ENCODE measurements at places on chromosomes 1 and 21.

DNA sequence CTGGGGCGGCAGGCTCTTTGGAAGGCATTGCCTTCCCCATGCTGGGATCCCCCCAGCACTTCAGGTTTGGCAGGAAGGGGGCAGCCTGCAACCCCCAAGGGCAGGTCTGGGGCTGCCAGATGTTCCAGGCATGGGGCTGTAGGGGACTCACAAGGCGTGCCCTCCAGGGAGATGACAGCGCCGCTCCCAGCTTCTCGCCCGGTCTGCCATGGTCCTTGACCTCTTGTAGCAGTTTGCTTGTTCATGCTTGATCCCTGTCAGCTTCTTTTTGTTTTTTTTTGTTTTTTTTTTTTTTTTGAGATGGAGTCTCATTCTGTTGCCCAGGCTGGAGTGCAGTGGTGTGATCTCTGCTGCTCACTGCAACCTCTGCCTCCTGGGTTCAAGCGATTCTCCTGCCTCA, 21.6 kb upstream of the TARDBP start:
- no peak for DNase-seq

DNA sequence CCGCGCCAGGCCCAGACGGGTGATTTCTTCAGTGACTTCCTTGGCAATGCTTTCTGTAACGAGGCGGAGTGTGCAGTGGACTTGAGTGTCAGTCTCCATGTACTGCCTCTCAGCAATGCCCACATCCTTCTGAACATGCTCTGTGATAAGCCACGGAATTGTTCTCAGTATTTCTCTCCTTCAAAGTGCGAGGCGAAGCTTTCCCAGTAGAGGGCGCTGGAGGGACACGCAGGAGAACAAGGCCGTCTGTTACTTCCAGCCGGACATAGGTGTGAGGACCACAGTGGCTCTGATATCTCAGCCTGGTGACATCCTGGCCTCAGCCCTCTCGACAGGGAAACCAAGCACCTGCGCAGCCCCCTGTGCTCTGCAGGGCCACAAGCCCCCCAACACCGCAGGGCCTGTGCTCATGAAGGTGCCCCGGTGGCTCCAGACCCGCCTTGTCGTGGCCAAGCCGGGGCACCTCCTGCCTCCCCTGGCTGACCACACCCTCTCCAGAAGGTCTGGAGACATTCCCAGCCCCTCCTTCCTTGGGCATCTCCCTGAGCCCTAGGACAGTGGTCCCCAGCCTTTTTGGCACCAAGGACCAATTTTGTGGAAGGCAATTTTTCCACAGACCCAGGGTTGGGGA, 46.1 kb upstream of the BACE2 start:
- DNase-seq, result no peak

DNA sequence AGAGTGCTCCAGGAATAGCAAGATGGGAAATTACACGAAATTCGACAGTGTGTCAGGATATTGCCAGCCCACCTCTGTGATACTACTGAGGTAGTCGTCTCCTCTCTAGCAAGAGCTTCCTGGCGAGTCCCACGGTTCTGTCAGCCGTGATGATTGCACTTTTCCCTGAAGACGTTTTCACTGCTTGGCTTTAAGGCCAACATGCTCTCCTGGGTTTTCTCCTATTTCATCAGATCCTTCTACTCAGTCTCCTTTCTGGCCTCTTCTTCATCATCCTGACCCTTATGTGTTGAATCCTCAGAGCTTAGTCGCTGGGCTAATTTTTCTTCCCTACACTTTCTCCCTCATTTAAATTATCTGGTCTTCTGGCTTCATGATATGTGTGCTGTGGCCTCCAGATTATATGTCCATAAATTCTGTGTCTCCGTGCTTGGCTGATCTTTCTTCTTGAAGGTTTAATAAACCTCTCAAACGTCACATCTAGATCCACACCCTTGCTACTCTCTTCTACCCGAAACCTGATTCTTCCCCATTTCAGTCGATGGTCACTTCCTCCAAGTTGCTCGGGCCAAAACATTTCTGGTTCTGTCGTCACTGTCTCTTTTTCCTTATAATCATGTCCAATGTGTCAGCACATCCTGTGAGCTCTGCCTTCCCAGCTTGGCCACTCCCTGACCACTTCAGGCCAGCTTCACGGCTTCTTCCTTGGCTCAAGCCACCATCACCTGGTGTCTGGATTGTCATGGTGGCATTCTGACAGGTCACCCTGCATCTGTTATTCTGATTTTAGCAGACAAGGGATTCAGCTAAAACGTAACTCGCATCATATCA, 12.2 kb downstream of the OR2B11 start:
- no peak for DNase-seq

DNA sequence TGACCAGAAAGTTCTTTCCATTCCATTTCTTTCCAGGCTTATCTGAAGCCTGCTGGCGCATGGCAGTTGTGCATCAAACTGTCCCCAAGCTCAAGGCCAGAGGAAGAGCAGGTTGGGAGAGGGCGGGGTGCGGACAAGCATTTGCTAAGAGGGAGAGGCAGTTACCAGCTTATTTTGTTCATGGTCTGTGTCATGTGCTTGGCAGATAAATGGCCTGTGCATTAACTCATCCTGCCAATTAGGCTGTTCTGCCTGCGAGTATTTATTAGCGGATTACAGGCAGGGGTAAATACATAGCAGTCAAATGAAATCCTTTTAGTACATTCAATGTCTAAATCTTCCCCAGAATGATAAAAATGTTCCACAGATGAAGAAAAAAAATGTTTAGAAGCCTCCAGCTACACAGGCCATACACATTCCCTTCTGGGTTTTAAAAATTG, 48.9 kb upstream of the B3GALNT2 start:
- no peak for DNase-seq

- no peak for DNase-seq
These were observed 40.5 kb upstream of the HMCN1 start for GRCh38 chr1:185693654-185694053.

DNA sequence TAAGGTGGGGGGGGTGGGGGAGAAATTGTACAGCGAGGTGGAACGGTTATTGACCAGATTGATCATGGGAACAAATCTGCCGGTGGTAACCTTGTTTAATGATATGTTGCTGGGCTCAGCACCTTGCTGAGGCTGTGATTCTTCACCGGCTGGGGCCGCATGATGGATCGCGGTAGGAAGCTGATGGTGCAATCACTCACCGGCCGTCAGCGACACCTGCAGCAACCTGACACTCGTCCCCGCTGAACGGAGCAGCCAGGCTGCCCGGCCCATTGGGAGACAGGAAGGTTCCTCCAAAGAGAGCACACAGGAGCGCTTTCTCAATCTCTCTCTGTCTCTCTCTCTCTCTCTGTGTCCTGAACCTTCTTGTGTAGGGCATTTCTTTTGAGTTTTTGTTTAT, 128.5 kb upstream of the RRP15 start:
- DNase-seq, result no peak

DNA sequence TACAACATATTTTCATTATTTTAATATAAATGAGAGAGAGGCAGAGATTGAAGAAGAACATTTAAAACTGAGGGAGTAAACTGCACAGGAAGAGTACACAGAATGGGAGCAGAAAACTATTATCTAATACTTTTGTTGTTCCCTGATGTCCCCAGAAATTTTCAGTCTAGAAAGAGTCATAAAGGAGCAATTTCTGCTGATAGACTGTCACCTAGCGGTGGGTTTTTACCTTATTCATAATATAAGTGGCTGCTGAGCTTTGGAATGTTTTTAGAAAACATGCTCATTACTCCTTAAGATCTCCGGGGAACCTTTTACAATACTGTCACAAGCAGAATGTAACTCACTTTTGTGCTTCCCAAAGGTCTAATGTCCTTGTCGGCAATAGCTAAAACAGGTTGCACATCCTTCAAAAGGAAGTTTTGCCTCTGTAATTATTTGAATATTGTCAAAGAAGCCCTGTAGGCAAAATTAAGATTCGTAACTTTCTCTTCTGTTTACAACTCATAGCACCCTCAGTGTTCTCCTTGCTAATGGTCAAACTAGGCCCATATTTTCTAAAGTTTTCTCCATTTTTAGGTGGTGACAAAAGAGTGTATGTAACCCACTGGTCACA, 4.9 kb upstream of the NPL start:
- DNase-seq, result no peak

GRCh38 chr1:72397786-72398185, 115.4 kb upstream of the NEGR1 start:
- DNase-seq, result no peak

DNA sequence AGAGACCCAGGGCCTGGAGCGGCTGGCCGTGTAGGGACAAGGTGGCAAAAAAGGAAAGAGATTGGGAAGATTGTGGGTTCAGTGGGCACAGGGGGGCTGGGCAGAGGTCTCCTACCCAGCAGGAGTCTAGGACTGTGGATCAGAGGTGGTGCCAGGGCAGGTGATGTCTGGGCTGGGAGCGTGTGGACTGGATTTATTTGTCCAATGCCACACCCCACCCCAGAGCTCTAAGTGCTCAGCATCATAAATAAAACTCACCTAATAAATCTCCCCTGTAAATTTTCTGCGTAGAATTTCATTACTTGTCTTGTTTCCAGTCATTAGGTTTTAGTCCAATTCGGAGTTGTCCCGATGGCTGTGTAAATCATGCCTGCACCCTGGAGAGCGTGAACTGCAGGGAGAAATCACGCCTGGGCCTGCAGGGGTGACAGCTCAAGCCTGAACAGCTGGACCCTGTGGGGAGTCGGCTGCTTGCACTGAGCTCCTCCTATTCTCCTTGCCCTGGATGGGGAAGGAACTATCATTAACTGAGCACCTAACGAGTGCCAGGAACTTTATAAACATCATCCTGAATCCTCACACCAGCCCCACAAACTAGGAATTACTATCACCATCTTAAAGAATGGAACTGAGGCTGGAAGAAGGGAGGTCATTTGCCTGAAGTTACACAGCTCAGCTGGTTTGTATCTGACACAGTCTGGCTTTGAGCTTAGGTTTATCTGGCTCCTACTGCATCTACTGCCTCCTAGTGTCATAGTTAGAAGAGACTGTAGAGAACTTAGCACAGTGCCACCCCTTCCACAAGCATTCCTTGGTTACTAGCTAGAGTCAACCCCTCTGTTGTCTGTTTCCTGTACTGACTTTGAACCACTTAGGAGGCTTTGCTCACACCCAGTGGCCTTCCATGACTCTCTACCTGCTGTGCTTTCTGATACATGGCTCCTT, 25.0 kb upstream of the POU3F1 start:
- no peak for DNase-seq

- DNase-seq, result no peak
These were observed 870.7 kb upstream of the ADGRL2 start for GRCh38 chr1:80929868-80930508.

DNA sequence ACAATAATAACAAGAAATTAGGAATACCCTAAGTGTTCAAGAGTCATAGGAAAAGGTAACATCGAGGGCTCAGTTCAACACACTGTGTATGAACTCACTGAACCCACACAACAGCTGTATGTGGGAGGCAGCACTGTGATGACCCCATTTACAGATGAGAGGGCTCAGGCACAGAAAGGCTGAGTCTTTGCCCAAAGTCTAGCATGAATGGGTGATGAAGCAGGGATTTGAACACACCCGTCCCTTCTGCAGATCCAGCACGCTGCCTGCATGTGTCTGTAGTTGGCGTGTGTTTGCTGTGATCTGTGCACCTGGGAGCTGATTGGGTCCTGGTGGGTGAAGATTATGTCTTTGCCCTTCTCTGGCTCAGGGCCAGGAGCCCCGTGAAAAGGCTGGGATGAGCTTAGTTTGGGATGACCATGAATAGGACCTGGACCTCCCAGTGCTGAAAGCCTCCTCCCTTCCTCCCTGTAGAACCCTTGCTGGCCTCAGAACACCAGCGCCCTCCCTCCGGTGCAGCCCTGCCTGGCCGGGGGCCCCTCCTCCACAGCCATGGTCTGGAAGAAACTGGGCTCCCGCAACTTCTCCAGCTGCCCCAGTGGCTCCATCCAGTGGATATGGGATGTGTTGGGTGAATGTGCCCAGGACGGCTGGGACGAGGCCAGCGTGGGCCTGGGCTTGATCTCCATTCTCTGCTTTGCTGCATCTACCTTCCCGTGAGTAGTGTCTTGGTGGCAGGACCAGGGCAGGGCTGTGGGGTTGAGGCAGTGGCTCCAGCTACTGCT, 5.2 kb downstream of the SLC66A1 start:
- no peak for DNase-seq

DNA sequence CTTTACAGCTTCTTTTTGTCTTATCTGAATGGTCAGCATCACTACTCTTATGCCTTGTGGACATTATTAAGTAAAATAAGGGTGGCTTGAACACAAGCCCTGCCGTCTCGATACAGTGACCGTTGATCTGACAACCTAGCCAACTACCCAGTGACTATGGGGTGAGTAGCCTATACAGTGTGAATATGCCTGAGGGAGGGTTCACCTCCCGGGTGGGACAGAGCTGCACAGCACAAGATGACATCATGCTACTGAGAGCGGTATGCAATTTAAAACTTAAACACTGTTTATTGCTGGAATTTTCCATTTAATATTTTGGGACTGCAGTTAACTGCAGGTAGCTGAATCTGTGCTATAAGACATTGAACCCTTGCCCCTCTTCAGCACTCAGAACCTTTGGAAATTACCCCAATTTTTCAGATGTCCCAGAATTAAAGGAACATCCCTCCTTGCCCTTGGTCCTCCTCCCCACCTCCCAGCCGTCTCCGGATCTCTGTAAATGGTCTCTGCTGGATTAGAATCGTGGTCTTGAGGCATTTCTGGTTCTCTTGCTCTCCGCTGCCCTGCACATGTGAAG, 618.5 kb downstream of the PTPRU start:
- DNase-seq, result no peak

All from activated CD8-positive, alpha-beta memory T cell treated with anti-CD3 and anti-CD28 coated beads for 4 hours (primary cell).